CD4-positive, alpha-beta memory T cell (primary cell): ENCODE measurements at places on chromosomes 4 and X. TPM values are rescaled to one million over a fixed set of nuclear protein-coding genes. Genes with fewer than 3 reads are reported as not detected.

HPSE gene
- 5.6 TPM for polyA plus RNA-seq

PHKA1 gene
- polyA plus RNA-seq, result not detected

DNA sequence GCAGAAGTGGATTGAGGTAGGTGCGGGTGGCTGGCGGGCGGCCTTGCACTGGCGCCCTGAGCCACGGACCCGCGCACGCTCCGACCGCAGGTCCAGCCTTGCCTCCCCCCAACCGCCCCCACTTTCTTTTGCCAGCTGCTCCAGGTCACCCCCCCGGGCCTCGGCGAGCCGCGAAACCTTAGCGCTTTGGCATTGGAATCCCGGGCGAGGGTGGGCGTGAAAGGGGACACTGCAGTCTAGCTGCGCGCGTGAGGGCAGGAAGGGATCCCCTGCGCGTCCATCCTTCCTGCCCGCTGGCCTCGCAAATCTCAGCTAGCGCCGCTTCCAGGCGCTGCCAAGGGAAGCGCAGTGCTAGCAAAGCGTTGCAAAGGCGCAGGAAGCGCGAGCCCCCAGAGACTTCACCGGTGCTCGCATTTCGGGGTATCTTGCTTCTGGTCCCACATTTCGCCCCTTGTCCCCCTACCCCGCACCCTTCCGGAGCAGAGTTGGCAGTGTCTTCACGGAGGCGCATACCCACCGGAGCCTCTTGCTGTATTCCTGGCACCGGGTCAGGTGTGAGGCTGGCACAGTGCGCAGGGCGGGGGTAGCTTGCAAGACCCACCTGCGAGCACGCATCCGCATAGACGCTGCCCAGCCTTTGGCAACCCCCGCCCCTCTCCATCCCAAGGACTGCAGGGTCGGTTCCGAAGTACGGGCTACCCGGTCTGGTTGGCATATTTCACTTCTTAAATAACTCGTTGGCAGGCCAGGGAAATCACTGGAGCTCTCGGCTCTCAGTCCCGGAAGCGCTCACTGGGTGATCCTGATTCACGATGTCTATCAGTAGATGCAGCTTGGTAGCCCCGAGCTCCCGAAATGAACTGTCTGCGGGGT lies 104.4 kb downstream of the UCHL1 start:
- DNase-seq, result no peak

DNA sequence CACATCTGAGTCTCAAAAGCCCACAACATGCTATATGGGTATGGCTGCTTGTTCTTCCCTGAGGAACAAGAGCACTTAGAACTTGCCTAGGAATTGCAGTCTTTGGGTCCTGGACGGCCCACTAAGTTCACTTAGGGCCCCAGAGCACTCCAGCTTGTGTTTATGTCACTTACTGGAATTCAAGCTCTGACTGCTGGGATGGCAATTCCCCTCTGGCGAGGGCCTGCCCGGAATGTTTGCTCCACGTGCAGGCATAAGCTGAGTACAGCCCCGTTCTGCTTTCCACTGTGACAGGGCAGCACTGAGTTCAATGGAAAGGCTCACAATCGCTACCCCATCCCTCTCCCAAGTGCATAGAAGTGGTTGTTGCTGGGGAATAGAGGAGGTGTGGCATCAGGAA lies 25.9 kb upstream of the RASSF6 start:
- DNase-seq, result no peak

- no peak for DNase-seq
Measured at GRCh38 chr4:8370835-8371595, 69.5 kb downstream of the ACOX3 start.

DNA sequence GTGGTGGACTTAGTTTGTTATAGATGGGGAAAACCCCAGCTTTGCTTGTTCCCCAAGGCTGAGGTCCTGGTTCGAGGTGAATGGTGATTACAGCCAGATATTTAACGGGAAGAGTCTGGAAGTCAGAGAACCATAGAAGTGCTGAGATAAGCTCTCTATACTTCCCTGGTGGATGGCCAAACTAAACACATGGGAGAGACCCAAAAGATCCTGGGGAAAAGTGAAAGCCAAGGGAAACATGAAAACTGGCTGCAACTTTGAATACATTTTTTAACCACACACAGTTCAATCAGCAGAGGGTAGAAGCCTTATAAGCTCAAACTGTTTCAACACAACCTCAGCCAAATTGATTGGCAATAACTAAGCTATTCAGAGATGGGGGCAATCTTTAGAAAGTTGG lies 29.3 kb upstream of the SRPX start:
- DNase-seq, result no peak

GRCh38 chr4:159859656-159860148 lies 756.8 kb downstream of the RAPGEF2 start:
- DNase-seq, result no peak
